ENCODE measurements at places on chromosomes 11 and 22.

GRCh38 chr11:14861680-14862079 lies 30.4 kb downstream of the CYP2R1 start:
- no peak for DNase-seq

DNA sequence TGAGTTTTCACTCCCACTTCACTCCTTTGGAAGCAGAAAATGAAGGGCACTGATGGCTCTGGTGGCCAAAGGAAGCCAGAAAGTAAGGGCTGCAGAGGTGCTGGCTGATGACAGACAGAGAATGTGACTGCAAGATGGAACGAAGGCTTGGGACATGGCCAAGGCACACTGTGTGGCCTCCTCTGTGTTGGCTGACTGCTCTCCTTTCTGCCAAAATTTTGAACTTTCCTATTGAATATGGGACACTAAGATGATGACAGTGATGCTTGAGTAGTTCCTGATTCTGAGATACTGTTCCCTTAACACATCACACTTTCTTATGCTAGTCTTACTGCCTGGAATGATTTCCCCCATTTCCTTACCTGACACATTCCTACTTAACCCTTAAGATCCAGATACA lies 156.4 kb downstream of the SWAP70 start:
- DNase-seq, result no peak

- no peak for DNase-seq
Measured at GRCh38 chr22:29747832-29748231, 19.0 kb downstream of the ZMAT5 start.

DNA sequence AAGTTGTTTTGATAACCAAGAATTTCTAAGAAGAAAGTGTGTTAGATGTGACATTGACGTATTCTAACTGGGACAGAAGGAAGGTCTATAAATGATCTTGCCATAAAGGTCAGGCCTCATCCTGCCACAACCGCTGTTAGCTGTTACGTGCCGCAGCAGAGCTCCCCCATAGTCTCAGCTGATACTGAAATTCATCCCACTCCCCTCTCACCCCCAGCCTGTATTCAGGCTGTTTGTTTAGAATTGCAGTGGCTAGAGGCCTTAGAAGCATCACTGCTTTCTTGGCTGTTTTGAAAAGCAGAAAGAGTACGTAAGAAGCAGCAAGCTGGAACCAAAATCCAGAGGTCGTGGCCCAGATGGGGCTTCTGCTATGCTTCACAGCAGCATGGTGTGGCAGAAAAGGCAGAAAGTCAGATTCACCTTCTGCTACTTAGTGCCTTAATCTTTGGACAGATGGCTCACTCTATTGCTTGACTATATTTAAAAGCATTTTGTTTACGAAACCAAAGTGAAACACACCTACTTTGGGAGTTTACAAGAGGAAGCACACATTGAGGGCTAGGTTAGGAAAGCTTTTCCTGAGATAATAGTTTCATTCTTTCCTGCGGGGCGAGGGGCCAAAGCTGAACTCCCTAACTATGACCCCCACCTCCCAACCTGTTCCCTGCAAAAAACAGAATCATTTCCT lies 950 bp upstream of the LAYN start:
- DNase-seq, result no peak

DNA sequence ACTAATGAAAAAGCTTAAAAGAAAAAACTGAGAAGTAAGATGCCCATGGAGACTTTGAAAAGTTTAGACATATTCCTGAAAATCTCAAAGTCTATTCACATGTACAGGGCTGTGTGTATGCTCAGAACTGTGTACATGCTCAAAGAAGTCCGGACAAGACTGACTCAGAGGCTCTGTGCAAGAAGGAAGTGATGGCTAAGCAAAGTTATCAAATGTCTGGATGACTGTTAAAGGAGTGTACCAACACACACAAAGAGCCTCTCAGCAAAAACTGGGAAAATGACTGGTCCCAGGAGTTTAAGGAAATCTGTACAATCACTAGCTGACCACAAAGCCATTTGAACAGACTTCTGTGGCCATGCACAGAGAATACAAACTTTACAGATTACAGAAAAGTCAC lies 33.1 kb upstream of the ARHGAP32 start:
- DNase-seq, result no peak

DNA sequence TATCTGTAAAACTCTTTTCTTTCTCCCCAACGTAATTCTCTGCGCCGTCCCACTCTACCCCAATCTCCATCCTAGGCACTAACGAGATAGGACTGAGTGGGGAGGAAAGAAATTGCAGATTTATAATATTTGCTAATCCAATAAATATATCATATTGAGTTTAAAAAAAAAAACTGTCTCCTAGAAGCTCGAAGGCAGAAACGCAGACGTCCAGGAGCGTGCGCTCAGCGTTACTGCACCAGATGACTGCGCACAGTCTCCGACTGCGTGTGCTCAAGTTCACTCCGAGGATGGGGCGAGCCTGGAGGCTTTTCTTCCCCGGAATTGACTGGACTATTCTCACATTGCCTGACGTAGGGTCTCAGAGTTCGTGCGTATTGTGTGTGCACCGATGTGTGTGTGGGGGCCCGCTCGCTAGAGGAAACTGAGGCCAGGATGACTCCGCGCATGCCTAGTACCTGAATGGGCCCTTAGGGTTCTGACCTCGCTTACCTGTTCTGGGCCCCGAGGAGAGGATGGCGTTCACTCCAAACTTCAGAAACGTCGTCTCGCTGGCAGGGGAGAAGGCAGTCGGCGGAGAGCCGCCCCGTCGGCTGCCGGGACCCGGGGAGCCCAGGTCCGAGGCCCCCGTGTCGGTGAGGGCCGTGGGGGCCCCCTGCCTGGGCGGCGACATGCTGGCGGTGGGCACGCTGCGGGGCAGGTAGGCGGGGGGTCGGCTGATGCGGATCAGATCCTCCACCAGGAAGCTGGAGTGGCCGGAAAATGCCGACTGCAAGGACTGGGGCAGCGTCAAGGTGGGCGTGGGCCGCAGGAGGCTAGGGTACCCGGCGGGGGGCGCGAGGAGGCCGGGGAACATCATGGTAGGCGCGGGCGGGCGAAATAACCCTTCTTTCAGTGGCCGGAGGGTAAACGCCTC lies 551 bp downstream of the DBX1 start:
- DNase-seq, result no peak

DNA sequence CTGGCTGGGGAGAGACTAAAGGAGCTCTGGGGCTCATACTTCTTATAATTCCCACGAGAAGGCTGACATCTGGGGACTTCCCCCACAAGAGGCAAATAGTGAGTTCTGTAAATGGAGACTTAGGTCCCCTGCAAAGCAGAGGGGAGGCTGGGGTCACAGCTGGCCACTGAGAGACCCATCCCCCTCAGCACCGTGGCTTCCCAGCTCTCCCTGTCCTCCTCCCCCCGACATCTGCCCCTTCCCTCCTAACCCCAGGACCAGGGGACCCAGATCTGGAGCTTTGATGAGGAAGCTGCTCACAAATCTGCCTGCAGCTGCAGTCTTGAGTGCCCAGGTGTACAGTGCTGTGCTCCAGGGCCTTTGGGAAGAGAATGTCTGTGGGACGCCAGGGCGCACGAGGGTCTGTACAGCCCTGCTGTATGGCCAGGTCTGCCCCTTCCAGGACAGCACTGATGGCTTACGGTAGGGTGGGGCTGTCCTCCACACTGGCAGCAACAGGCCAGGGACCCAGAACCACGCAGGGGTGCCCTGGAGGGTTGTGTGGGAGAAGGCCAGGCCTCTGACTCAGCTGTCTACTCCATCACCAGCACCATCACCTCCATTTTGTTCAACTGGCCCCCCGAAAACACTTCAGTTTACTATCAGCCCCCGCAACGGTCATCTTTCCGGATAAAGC lies 1.1 kb downstream of the RGL4 start:
- no peak for DNase-seq

DNA sequence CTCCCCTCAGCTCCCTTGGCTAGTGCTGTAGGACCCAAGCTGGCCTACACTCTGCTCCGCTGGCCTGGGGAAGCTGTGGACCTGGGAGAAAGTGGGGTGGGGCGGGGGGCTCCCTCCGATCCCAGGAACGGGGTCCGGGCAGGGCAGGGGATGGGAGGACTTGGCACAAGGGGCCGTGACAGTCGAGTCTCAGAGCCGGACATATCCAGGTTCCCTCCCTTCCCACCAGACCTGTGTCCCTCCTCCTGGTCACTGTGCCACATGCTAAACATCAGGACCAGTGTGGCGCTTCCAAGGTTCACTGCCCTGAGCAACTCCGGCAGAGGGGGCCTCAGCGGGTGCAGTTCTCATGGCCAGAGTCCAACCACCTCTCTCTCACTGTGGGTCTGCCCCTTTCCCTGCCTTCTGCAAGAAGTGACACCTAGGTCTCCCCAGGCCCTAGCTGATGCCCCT lies 2.0 kb downstream of the DUSP8 start:
- DNase-seq, result no peak

DNA sequence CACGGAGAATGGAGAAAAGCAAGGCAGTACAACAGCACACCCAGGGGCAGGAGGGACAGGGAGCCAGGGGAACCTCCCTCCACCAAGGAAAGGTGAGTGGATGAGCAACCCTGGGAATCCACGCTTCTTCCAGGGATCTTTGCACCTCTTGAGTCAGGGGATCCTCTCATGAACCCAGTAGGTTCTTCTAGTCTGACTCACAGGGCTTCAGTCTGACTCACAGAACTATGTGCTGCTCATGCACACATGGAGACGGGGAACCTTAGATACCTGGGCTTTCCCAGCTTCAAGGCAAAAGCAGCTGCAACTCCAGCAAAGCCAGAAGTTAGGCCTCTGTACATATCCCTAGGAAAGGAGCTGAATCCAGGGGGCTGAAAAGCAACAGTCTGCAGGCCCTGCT lies 1021.4 kb upstream of the TENM4 start:
- DNase-seq, result no peak

DNA sequence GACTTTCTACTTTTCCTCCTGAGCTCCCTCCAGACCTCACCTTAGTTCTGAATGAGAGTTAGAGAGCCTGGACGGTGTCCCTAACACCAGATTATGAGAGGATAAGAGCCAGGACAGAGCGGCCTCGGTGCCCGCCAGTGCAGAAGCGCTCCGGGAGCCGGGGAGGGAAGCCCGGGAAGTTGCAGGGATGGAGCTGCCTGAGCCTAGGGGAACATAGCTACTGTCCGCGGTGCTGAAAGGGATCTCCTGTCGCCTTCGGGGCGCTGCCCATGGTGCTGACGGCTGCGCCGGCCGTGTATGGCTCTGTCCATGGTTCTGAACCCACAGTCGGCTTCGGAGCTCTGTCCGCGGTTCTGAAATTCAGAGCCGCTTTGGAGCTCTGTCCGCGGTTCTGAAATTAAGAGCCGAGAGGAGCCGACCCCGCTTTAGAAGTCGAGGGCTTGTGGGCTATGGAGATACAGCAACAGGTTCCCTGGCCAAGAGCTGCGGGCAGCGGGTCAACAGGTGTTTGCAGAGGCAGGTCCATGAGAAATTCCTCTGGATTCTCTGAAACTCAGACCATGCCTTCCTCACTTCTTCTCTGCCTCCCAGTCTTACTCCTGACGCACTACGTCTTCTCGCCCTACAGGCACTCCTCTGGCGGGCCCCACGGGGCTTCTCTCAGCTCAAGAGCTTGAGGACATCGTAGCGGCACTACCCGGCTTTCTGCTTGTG lies 814 bp downstream of the NPAS4 start:
- DNase-seq, result peak; percentile 75

DNA sequence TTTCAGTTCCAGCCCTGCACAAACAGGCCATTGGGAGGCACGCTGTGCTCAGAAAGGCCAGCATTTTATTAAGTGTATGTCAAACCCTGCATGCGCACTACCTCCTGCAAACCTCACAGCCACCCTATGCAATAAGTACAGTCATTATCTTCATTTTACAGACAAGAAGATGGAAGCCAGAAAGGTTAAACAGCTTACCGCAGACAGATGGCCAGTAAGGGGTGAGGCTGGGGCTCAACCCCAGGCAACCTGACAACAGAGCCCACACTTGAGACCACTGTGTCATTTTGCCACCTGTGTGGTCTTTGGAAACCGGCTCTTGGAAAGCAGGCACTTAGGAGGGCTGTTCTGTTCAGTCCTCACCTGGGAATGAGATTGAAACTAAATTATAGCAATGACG lies 142.3 kb downstream of the NXPE2 start:
- DNase-seq, result no peak

GRCh38 chr11:87255589-87255988 lies 217.9 kb downstream of the TMEM135 start:
- DNase-seq, result no peak

GRCh38 chr11:107118025-107118720 lies 99.9 kb upstream of the GUCY1A2 start:
- DNase-seq, result no peak

DNA sequence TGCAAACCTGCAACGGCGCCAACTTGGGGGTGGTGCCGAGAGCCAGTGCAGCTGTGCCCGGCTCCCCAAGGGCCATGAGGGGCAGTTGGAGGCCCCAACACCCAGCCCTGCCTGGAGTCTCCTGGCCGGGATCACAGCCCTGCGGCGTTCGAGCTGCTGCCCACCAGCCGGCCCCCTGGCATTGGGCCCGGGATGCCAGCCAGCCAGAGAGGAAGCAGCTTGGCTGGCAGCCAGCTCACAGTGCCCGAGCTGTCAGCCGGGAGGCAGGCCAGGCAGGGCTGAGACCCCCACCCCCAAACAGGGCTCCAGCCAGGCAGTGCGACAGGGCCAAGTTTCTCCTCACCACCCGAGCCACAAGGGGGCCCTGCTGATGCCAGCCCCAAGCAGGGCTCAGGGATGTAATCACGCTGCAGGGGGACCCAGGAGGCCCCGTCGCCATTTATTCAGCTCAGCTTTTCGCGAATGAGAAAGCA lies 26.0 kb upstream of the TCF20 start:
- DNase-seq, result no peak

GRCh38 chr11:61890529-61891330 lies 615 bp downstream of the FADS3 start:
- DNase-seq, result no peak

DNA sequence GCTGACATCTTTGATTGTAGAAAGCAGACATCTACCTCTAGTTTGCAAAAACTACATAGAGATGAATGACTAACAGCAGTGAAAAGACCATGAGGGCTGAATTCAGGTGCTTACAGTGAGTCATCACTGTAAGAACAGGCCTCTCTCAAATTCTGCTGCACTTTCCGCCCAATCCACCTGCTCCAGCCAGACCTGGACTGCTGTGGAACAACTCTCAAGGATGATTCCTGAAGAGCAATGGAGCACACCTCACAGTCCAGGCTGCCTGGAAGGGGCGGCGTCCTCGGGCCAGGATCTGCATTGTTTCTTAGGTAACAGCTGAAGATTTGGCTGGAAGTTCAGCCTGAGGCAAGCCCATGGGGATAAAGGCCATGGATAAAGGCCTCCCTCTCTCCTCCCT lies 15.1 kb downstream of the APOL2 start:
- DNase-seq, result no peak

All from stimulated activated CD8-positive, alpha-beta memory T cell treated with anti-CD3 and anti-CD28 coated beads, Interleukin-2, amount 100 ng/mL, for 1 hour (primary cell).